ENCODE measurements at places on chromosomes 6 and 20. TPM values are rescaled to one million over a fixed set of nuclear protein-coding genes. Genes with fewer than 3 reads are reported as not detected.

DNA sequence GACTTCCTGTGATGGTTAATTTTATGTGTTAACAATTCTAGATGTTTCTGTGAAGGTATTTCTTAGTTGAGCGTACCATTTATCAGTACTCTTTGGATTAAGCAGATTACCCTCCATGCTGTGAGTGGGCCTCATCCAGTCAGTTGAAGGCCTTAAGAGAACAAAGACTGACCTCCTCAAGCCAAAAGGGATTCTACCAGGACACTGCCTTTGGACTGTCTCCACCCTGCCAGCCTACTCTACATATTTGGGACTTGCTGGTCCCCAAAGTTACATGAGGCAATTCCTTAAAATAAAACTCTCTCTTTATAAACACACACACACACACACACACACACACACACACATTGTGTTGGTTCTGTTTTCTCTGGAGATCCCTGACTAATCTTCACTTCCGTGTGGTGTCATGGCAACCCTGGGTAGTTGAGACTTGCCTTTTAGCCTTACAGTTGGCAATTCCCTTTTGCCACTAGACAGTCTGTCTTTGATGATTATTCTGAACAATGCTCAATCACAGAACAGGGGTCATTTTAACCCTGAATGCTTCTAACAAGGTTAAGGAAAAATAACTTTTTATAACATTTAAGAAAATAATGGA, 32.2 kb downstream of the MRAP2 start:
- no peaks in the 10 kb centered on the region for H3K36me3 ChIP-seq
- H3K4me3 ChIP-seq: no peak overlapping the region
- H3K27ac ChIP-seq: no peak overlapping the region

- H3K27ac ChIP-seq: no peak overlapping the region
- DNase-seq: no peak
Measured at GRCh38 chr20:32651537-32651936, 22.2 kb downstream of the C20orf203 start.

DNA sequence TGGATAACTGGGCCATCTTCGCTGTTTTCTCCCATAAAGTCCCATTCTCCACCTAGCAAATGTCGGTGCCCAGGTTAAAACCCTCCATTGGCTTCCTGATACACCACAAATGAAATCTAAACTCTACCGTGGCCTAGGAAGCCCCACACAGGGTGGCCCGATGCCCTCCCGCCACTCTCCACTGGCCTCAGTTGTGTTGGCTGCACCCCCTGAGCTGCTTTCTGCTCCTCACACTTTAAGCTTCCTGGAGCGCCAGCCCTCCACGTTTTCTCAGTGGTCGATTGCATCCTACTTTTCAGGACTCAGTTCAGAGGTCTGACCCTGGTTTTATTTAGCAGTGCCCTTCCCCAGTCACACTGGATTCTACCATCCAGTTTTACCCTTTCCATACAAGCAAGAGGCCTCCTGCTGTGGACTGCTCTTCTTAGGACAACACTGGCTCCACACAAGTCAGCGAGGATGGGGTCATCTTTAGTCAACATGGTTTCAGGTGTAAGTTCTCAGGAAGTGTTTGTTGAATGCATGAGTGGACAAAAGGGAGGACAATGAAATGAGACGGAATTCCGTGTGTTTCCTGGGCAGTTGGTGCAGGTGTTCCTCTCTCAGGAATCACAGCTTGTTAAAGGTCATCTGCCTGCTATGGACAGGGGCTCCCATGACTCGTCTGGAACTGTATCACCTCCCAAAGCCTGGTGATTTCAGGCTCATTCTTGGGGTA, 124.1 kb downstream of the SULF2 start:
- H3K36me3 ChIP-seq: no peaks in the 10 kb centered on the region
- no peaks in the 10 kb centered on the region for H3K27me3 ChIP-seq
- peaks cover 11% of the 10 kb centered on the region for H3K4me1 ChIP-seq
- H3K27ac ChIP-seq: no peak overlapping the region
- H3K4me3 ChIP-seq: no peak overlapping the region

The PRPH2 gene
- 0.90 TPM for total RNA-seq

The RSPO4 gene
- 0.15 TPM for total RNA-seq

DNA sequence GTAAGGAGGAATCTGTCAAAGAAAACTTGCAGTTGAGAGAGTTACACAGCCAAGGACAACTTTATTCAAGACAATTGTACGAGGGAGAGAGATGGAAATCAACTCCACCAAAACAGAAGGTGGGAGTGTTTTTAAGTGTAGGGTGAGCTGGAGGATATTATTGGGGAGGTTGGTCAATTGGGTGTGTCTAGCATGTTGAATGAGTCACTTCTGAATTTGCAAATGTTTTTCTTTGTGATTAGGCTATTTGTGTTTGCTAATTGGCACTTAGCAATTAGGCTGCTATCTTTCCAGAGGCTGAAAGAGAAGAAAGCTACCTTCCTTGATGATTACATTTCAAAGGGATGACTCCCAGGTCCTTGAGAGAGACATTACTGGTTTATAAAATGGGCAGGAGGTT, 441.1 kb downstream of the MEI4 start:
- H3K4me3 ChIP-seq: no peak overlapping the region
- no peaks in the 10 kb centered on the region for H3K27me3 ChIP-seq
- no peaks in the 10 kb centered on the region for H3K4me1 ChIP-seq
- no peaks in the 10 kb centered on the region for H3K36me3 ChIP-seq

The BPIFA1 gene
- not detected for total RNA-seq

Data from right atrium auricular region (tissue), 2 donors.